Stimulated activated CD8-positive, alpha-beta memory T cell treated with anti-CD3 and anti-CD28 coated beads, Interleukin-4, amount 100 ng/mL, for 1 hour (primary cell): ENCODE measurements at places on chromosomes 16 and 17.
A peak's percentile ranks its signal among the peaks of the same experiment; 100 is the strongest.

DNA sequence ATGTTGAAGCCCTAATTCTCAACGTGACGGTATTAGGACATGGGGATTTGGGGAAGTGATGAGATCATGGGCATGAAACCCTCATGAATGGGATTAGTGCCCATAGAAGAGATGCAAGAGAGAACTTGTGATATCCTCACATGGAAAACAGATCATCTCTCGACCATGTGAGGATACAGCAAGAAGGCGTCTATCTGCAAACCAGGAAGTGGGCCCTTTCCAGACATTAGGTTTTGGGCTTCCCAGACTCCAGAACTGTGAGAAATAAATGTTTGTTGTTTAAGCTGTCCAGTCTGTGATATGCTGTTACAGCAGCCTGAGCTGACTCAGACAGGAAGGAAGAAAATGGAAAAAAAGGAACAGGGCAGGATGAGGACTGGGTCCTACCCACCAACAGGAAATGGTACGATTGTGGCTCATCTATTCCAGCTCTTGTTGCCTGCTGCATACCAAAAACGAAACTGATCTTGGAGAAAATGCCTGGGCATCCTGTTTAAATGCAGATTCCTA is 21.9 kb upstream of the SSTR2 start:
- DNase-seq = no peak

GRCh38 chr16:47779201-47780016 is 318.3 kb downstream of the PHKB start:
- no peak for DNase-seq

GRCh38 chr16:59048876-59049275 is 314.8 kb upstream of the GOT2 start:
- DNase-seq = no peak

GRCh38 chr16:4693296-4693955 is at the start of gene NUDT16L1:
TSS of gene NUDT16L1 (plus strand) at chr16:4693562. CDS start at chr16:4693727, 165 bp downstream.
- DNase-seq = peak; percentile 89

GRCh38 chr17:7239091-7240027 is at the start of gene PHF23:
TSS of gene PHF23 (minus strand) at chr17:7239457. CDS start at chr17:7239279, 178 bp downstream.
- peak; percentile 96 for DNase-seq

- no peak for DNase-seq
These were observed 61.2 kb downstream of the ABAT start for GRCh38 chr16:8735574-8735973.

- DNase-seq = peak; percentile 29
These were observed 186.0 kb upstream of the TNRC6C start for GRCh38 chr17:77772461-77772897.

DNA sequence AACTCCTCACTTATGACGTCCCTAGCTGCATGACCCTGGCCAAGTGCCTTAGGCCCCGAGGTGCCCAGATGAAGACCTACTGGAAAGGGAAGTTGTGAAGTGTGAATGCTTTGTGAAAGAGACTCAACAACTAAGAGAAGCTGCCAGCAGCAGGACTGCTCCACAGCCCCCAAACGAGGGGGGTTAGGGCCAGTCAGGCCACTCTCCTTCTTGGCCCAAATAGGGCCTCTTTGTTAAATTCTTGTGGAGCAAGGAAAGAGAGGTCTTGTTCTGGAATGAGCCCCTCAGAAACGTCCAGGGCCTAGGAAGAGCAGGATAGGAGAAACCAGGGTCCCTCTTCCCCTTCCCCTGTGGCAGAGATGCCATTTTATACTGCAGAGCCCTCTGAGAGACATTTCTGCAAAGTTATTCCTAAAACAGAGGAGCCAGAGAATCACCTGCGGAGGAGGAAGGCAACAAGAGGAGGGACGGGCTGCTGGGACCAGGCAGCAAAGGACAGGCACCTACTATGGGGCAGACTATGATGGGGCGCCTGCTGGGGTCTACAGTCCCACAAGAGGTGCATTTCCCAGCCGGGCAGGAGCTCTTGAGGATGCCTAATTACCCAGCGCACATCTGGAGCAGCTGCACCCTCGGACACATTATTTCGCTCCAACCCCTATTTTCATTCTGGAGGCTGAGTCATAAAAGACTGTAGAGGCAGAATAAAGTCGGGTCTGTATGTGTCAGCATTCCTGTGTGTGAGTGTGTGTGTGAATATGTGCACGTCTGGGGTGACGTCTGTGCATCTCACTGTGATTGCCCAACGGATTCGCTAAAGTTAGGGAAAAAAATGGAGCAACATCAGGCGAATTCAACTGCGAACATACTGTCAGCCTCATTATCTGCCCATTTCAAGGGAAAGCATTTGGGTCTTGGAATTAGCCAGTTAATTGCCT is 11.4 kb upstream of the HOXB9 start:
- DNase-seq = no peak

DNA sequence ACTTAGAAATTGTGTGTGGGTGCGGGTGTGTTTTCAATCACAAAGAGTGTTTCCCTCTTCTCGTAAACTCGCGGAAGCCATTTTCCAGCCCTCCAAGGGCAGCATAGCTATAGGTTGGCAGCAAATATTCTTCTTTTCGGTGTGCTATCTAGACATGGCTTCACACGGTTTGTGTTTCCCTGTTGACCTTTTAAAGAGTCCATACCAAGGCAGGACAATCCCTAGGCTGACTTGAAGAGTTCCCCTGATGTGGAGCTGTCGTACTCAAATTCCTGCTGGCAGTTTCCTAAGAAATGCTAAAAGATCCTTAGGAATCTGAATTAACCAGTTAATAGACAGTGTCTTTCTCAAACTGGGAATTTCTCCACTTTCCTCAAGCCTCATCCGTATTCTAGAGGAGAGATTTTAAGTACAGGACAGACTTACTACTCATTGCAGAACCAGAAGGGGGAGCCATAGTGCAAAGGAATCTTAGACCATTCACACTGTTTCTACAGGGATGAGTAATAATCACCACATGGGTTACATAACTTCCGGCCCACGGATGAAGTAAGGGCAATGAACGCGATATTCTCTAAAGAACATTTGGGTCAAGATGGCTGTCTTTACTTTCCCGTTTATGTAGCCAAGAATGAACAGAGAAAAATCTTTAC is 288.6 kb upstream of the ELAC2 start:
- no peak for DNase-seq

DNA sequence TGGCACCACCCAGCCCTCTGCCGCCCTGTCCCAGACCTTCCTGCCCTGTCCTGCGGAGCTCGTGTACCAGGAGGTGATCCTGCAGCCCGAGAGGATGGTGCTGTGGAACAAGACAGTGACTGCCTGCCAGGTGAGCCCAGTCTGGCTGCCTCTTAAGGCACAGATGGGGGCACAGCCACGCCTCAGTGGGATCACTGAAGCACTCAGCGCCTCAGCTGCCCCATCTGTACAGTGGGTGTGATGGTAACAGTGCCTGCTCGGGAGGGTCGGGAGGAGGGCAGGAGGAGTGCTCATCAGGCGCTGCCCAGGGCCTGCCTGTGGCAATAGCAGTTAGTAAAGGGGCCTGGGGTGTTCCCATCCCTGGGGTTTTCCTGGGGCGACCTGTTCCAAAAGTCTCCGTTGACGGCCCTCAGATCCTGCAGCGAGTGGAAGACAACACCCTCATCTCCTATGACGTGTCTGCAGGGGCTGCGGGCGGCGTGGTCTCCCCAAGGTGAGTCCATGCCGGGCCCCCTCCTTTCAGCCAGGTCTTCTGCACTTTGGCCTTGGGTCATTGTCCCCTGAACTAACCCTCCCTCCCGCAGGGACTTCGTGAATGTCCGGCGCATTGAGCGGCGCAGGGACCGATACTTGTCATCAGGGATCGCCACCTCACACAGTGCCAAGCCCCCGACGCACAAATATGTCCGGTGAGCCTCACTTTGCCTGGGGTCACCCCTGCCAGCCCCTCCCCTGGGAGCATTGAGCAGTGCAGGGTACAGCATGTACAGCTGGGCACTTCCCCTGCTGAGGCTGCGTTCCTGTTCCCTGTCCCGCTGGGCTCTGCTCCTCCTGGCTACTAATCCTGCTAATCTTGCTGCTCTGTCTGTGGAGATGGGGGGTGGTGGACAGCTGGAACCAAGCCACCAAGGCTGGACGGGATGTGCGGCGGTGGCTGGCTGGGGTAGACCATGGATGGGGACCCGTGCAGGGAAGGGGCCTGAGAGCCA is 4.5 kb upstream of the TCAP start:
- DNase-seq = no peak

GRCh38 chr17:77248216-77249114 is 107.7 kb downstream of the SEC14L1 start:
- DNase-seq = no peak

GRCh38 chr16:28273511-28273910 is 18.8 kb upstream of the SBK1 start:
- DNase-seq = no peak

- DNase-seq = no peak
These were observed 6.8 kb downstream of the KIFC3 start for GRCh38 chr16:57795431-57795878.
